D721Med (cell line): ENCODE measurements at places on chromosomes 2 and 18.
A peak's percentile ranks its signal among the peaks of the same experiment; 100 is the strongest.

- DNase-seq = no peak
Observed at GRCh38 chr2:219598308-219599078, 836 bp downstream of the STK11IP start.

DNA sequence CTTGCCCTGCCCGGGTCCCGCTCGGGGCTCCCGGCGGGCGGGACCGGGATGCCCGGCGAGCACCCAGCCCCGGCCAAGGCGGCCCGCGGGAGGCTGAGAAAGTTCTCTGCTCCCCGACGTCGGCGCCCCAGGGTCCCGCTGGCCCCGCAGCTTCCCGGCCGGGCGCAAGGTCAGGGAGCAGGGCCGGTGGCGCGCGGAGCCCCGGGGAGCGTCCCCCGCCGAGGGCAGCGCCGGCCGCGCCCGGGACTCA lies 331 bp downstream of the SERPINE2 start:
- no peak for DNase-seq

GRCh38 chr2:233976690-233977294 lies 59.6 kb downstream of the TRPM8 start:
- DNase-seq = peak; percentile 51

- DNase-seq = no peak
Observed at GRCh38 chr2:60884800-60885199, 3.4 kb downstream of the REL start.

- DNase-seq = no peak
Observed at GRCh38 chr2:89825034-89825433, 1133.6 kb downstream of the RPIA start.

DNA sequence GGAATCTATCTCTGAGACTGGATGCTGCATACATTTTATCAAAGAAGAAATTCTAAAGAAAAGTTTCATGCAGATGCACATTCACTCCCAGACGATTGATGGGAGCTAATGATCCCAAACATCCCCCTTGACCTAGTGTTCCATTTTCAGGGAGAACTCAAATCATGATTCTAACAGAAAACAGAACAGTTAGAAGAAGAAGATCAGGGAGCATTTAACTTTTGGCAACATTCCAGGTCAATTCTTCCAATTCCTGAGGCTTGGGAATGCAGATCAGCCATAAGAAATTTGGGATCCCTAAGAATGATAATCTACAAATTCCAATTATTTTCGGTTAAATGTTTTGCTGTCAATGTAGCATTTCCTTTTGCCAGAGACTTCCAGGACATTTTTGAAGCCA lies 96.6 kb downstream of the CPO start:
- no peak for DNase-seq

DNA sequence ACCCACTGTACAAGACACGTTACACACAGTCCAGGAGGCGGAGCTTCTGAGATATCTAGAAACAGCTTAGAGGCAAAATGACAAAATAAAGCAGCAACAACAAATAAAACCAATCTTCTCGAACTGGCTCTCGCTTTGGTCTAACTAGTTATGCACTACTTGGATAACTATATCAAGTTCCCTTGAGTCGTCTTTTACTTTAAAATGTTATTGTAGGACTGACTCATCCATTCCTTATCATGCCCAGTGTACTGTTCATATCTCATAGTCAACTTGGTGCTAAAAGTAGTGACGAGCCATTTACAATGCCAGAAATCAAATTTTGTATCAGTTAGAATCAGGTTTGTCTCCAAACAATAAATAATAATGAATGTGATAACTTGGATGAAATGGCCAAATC lies 102.5 kb upstream of the SLC35G4 start:
- no peak for DNase-seq

DNA sequence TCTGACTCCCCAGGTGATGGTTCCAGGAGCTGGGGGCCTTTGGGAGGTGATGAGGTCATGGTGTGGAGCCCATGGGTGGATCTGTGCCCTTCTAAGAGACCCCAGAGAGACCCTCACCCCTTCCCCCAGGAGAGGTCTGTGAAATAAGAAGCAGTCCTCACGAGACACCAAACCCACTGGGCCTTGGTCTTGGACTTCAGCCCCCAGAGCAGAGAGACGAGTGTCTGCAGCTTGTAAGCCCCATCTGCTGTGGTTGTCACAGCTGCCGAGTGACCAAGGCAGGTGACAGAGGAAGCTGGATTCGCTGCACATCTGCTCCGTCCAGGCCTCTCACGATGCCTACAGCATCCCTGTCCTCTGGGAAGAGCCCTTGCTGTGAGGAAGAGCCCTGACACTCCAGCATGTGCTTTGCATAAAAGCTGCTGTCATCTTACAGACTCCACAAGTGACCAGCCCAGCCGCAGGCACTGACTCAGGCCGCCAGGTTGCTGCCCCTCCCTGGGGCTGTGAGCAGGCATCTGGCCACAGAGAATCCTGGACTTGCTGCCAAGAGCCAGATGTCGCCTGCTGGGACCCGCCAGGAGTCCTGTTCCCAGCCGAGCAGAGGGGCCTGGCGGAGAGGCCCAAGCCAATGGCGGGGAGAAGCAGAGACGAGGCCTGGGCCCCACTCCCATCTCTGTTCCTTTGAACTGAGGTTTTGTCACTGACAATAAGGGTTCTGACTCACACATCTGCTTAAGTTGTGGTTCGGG lies 150.8 kb downstream of the PXDN start:
- no peak for DNase-seq

DNA sequence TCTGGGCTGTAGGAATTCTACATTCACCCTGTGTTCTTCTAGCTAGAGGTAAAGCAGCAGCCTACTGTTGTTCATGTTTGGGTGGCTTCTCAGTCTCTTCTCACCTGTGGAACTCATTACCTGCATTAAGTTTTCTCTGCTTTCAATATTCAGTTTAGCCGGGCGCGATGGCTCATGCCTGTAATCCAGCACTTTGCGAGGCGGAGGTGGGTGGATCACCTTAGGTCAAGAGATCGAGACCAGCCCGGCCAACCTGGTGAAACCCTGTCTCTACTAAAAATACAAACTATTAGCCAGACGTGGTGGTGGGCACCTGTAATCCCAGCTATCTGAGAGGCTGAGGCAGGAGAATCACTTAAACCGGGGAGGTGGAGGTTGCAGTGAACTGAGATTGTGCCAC lies 139.8 kb upstream of the UBE2E3 start:
- no peak for DNase-seq

DNA sequence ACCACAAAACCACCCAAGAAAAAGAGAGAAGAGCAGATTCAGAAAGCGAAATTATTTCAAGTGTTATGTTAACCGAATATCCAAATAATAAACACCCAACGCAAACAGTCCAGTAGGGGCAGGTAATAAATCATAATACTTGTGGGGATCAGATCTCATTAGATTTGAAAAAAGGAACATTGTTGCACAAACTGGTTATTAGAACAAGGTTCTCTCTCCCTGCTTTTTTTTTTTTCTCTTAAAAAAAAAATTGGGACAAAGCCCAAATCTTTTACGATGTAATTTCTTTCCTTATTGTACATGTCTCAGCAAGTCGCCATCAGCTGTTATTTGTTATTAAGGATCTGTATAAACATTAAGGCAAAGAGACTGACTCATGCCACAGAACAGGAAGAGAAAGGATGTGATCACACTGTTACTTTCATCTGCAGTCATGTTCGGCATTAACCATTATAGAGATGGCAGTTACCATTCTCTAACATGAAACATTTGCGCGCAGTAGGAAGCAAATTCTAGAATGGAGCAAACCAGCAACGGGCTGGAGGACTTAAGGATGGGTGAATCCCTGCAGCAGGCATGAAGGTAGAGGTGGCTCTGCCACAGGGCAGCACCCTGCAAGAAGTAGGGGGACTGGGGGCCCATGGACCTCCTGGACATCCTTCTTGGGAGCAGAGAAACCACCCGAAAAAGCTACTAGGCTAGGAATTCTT lies 42.0 kb downstream of the EPHA4 start:
- DNase-seq = no peak

GRCh38 chr2:30691091-30691947 lies 115.9 kb downstream of the CAPN13 start:
- DNase-seq = no peak

DNA sequence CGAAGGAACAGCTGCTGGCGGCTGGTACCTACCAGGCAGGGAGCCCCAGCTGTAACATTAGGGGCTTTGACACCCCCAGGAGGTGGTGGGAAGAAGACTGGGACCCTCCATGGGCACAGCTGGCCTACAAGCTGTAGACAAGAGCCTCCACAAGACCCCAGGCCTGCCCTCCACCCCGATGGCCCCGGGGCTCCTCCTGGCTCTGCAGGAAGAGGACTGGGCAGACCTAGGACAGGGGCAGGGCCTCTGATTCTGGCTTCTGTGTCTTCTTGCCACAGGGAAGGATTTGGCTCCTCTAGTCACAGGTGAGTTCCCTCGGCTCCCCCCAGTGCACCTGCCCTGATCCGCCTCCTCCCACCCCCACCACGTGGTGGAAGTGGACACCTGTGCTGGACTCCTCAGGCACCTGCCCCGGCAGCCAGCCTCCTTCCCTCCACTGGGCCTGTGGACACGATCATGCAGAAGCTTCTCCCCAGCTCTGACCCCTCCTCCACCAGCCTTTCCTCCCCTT lies 53.4 kb upstream of the ODC1 start:
- DNase-seq = no peak

DNA sequence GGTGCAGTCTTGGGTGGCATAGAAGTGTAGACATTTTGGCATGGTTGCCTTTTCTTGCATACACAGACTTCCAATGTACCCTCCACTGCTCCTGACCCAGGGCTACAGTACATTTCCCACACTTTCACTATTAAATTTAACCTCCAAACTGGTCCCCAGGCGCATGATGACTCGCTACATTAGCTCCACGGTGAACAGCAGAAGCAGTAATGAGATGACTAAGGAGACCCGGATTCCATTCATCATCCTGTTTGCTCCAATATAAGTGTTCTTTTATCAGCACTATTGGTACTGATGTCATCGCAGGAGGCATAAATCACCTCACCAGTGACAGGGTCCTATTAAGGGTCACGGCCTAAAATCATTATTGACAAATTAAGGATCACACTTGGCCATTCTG lies 316.5 kb downstream of the EN1 start:
- DNase-seq = no peak

DNA sequence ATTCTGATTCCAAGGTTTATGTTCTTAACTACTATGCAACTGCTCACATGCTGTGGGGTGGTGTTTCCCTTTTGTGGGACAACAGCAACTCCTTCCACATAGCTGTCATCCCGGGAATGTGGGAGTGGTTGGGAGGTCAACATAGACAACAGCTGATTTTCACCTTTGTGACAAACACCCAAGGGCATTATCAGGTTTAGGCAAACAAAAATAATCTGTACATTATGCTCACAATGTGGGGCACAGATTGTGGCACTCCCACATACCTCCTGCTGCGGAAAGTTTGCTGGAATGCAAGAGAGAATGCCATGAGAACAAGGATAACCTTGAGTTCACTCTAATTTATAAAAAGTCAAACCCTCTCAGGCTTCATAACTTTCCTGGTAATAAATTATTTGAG lies 582.6 kb downstream of the CNTNAP5 start:
- no peak for DNase-seq
